ENCODE measurements at places on chromosomes 11 and 22. TPM values are rescaled to one million over a fixed set of nuclear protein-coding genes. Genes with fewer than 3 reads are reported as not detected.

- DNase-seq, result no peak
Observed at GRCh38 chr11:131815590-131815989, 445.2 kb downstream of the NTM start.

- DNase-seq, result no peak
Observed at GRCh38 chr11:70020336-70021214, 57.5 kb upstream of the ANO1 start.

DNA sequence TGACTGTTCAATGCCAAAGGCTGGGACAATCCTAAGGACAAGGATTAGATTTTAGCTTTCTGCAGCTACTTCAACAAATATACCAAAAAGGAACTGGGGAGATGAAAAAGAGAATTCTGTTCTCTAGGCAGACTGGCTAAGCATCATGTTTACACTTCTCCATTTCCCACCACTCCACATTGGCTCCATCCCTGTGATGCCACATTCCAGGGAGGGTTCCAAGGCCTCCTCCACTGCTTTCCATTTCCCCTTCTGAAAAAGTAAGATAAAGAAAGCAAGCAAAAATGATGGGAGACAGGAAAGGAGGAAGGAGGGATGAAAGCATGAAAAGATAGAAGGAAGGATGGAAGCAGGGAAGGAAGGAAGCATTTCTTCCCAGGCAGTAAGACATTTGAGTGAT, 315.8 kb downstream of the BLID start:
- no peak for DNase-seq

DNA sequence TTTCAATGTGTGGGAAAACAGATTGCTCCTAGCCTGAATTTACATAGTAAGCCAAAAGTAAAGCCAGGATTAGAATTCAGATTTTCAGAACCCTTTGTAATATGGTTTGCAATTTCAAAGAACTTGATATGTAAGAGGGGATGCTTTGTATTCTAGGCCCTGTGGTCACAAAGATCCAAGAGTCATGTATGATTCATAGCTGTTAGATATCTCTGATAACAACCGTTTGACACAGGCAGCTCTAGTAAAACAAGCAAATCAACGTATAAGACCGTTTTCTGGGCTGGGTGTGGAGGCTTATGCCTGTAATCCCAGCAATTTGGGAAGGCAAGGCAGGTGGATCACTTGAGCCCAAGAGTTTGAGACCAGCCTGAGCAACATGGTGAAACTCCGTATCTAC, 79.6 kb downstream of the EMSY start:
- DNase-seq, result peak; percentile 24

TMEM45B gene
- not detected for total RNA-seq

POU2AF2 gene
- total RNA-seq, result not detected
